ENCODE measurements at places on chromosomes 7 and 10.
A peak's percentile ranks its signal among the peaks of the same experiment; 100 is the strongest.

- DNase-seq: no peak
These were observed 71.5 kb downstream of the AGMO start for GRCh38 chr7:15490291-15490690.

- DNase-seq: no peak
These were observed 119.0 kb upstream of the LANCL2 start for GRCh38 chr7:55246171-55246570.

- no peak for DNase-seq
These were observed 86.5 kb downstream of the SEMA3A start for GRCh38 chr7:84108119-84108518.

DNA sequence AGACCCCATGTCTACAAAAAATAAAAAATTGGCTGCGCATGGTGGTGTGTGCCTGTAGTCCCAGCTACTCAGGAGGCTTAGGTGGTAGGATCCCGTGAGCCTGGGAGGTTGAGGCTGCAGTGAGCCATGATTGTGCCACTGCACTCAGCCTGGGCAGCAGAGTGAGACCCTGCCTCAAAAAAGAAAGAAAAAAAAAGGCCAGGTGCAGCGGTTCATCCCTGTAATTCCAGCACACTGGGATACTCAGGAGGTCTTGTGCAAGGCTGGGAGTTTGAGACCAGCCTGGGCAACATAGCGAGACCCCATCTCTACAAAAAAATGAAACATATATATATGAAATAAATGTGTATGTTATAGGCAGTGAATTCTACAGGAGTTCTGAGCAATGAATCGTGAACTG is 44.5 kb upstream of the UBE2H start:
- no peak for DNase-seq

GRCh38 chr10:21213381-21213780 is 312.1 kb downstream of the SKIDA1 start:
- no peak for DNase-seq

DNA sequence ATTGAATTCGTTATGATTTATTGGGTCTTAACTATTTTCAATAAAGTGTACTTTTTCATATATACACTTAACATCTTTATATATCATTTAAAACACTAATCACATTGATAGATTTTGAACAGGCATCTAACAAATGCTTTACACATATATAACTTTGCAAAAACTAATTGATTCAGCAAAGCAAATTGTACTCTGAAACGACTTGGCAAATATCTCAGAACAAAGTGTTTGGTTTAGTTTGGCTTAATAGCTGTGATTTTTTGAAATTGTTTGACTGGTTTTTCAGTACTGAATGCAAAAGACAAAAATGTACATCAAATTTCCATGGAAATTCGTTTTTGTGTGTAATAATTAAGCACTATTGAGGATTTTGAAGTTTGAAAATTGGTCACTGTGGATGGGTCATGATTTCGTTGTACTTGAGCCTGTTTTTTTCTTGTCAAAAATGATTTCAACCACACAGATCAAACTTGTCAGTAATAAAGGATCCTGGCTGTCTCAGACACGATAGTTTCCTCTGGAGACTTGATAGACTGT is 125.3 kb upstream of the SLC25A13 start:
- DNase-seq: no peak

DNA sequence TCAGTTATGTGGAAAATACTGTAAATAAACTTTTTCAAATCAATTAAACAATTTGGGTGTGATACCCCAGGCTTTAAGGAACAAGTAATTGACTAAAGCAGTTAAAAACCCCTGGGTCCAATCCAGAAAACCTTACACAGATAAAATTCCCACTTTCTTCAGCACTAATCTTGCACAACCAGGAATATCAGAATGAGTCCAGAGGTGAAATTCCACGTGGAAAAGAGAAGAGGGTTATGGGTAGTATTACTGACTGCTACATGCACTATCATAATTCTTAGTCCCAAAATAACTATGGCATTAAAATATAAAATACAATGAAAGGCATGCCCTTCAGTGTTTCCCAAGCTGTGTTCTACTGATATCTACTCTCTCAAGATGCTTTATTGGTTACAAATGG is 135.7 kb upstream of the STEAP4 start:
- DNase-seq: no peak

GRCh38 chr7:42605406-42606192 is 306.3 kb downstream of the C7orf25 start:
- no peak for DNase-seq

GRCh38 chr7:22443370-22444180 is 56.4 kb downstream of the STEAP1B start:
- no peak for DNase-seq

- DNase-seq: no peak
These were observed 34.0 kb downstream of the LEP start for GRCh38 chr7:128274884-128275603.

- no peak for DNase-seq
These were observed 21.3 kb downstream of the GCK start for GRCh38 chr7:44167920-44168319.

DNA sequence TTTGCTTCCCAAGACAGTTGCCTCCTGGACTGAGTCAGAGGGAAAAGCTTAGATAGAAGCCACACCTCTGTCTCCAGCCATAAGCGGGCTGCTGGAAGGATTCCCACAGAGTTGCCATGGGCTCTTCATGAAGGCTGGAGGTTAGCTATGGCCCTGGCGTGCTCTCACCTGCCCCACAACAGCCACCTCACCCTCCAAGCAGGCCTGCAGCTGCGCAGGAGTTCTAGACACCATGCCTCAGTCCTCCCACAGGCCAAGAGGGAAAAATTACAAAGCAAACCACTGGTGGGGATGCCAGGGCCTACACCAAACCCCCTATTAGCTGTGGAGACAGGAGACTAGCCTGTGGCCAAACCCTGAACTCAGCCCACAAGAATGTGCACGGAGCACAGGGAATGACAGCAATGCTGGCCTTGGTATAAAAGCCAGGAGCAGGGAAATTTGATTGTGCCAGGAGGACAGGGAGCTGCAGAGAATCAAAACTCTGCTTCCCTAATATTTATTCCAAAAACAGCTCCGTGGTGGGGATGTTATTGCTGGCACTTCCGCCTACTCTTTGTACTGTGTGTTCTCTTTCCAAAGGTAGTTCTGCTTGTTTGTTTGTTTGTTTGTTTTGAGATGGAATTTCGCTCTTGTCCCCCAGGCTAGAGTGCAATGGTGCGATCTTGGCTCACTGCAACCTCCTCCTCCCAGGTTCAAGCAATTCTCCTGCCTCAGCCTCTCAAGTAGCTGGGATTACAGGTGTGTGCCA is 60.3 kb upstream of the STK17A start:
- DNase-seq: no peak

DNA sequence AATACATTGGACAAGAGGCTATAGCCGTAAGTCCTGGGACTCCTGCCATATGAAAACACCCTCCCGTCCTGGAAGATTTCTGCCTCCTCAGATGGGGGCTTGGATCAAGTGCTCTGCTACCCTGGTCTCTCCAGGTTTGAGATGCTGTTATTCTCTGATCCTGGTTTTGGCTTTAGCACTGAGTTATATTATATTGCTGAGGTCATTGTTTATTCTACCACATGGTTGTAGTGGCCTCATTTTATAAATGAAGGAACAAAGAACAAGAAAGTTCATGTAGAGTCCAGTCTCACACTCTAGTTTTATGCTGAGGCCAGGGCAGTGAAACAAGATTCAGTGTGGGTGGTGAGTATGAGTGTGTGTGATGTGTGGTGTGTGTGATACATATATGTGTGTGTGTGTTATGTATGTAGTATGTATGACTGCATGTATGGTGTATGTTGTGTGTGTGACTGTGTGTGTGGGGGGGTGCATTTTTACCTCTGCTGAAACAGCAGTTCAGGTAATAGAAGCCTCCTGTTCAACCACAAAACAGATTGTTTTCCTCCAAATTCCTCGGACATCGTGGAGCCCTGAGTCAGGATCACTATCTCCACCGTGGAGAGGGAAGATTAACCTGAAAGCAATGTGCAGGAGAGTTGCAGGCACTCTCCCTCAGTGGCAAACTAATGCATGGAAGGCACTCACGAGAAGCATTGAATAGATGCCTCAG is 80.7 kb downstream of the C7orf25 start:
- DNase-seq: no peak

DNA sequence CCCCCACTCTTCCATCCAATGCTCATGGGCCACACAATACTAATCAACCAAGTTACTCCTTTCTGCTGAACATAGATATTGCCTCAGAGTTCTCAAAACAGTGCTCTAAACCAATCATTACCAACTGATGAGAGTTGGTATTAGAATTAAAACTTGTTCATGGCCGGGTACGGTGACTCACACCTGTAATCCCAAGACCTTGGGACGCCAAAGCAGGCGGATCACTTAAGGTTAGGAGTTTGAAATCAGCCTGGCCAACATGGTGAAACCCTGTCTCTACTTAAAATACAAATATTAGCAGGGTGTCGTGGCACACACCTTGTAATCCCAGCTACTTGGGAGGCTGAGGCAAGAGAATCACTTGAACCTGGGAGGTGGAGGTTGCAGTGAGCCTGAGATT is 8.2 kb downstream of the TM9SF3 start:
- DNase-seq: no peak

DNA sequence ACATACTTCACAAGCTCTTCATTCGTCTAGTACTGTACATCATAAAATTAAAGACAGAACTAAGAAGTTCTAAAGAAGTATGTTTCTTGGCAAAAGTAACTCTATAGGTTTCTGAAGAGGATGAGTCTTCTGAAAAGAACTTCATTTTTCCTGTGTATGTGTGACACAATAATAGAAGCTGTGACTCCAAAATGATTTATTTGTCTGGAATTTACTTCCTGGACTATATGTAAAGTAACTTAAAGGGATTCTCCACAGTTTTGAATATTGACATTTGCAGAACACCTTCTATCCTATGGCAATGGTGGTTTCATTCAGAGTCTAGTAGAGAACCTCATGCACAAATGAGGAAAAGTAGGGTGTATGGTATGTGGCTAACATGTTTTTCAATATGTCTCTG is 19.8 kb upstream of the CLDN12 start:
- no peak for DNase-seq

GRCh38 chr7:35694161-35694783 is 663 bp downstream of the HERPUD2 start:
- no peak for DNase-seq

DNA sequence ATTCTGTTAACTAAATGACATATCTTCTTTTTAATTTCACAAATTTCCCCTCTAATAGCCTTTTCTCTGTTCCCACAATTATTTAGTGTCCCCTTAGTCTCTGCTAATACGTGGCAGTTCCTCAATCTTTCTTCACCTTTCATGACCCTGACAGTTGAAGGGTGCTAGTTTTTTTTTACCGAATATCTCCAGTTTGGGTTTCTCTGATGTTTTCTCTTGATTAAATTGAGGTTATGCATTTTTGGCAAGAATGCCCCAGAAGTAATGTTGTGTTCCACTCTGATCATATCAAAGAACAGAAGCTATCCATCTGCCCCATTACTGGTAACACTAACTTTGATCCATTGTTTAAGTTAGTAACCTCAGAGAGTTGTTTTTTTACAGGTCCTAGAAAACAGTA is 133.6 kb upstream of the ASAH2 start:
- DNase-seq: no peak

GRCh38 chr10:101161494-101162299 is 30.6 kb downstream of the TLX1 start:
- DNase-seq: peak; percentile 42

GRCh38 chr10:71571460-71572175 is 148.0 kb downstream of the C10orf105 start:
- no peak for DNase-seq

GRCh38 chr10:19767876-19768275 is 48.4 kb upstream of the PLXDC2 start:
- no peak for DNase-seq

- DNase-seq: no peak
These were observed 15.3 kb downstream of the TPK1 start for GRCh38 chr7:144820552-144820951.

- peak; percentile 97 for DNase-seq
These were observed 122.4 kb upstream of the AFAP1L2 start for GRCh38 chr10:114526504-114527238.

DNA sequence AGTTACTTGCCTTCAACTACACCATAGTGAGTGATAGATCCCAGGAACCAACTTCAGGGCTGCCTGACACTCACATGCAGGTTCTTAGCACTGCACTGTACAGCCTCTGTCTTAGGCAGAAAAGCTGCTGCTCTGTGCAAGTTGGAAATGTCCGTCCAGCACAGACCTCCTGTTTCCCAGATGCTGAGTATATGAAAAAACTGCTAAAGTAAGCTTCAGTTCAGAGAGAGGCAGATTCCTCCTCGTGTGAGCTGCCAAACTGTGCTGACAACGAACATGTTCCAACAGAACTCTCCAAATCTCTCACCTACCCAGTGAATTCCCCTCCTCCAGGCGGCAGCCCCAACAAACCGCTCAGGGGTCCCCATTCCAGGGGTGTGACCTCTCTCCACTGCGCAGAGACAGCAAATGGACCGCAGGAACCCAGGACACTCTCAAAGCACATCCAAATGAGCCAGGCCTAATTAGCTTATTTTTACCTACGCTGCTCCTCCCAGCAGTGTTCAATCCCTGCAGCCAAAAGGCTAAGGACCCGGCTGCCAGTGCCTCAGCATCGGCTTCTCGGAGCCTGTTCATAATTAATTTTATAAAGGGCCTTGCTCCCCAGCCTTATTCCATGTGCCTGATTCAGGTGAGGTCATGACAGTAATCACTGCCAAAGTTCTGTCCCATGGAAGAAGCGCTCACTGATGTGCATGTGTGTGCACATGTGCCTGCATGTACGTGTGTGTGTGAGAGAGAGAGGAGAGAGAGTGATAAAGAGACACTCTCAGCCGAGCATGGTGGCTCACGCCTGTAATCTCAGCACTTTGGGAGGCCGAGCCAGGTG is 159.5 kb upstream of the AUTS2 start:
- DNase-seq: no peak

DNA sequence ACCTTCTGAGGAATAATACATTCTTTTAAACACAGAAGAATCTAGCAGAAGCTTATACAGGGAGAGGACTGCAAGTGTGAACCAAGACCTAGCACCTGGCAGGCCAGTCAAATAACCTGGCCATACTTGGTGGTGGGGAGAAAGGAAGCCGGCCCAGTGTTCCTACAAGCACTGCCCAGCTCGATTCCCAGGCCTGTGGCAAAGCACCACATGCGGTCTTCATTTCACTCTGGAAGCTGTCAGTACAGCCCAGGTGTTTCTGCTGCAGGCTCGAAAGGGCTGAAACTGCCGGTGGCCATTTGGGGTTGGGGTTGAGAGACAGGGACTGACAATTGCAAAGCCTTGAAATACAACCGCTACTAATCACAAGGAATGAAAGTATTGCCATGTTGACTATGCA is 50.8 kb upstream of the EGFR start:
- no peak for DNase-seq

- no peak for DNase-seq
These were observed 569.5 kb upstream of the LRRN3 start for GRCh38 chr7:110521357-110521911.

DNA sequence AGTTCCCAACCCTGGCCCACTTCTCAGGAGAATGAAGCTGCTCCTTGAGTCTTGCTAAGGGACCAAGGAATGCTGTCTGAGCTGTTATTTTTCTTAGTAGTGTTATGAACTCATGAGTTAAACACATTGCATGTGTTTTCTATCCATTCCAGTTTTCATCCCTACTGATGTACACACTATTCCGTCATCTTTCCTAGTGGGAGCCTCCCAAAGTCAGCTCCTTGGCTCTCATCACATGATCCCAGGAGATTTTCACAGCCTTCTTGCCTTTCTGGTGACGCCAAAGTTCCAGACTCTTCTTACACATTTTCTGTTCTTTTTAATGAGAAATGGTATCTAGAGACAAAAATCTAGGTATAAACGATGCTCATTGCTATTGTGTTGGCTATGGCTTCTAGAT is 8.4 kb upstream of the C10orf71 start:
- DNase-seq: no peak

- DNase-seq: no peak
These were observed 101.4 kb upstream of the PDLIM1 start for GRCh38 chr10:95392217-95392584.

- DNase-seq: no peak
These were observed 15.1 kb downstream of the BRAF start for GRCh38 chr7:140909476-140910161.

Data from T-cell (primary cell).